Stimulated activated CD8-positive, alpha-beta memory T cell treated with anti-CD3 and anti-CD28 coated beads, Interleukin-15, amount 100 ng/mL, for 4 hours (primary cell): ENCODE measurements at places on chromosomes 2 and 18.

DNA sequence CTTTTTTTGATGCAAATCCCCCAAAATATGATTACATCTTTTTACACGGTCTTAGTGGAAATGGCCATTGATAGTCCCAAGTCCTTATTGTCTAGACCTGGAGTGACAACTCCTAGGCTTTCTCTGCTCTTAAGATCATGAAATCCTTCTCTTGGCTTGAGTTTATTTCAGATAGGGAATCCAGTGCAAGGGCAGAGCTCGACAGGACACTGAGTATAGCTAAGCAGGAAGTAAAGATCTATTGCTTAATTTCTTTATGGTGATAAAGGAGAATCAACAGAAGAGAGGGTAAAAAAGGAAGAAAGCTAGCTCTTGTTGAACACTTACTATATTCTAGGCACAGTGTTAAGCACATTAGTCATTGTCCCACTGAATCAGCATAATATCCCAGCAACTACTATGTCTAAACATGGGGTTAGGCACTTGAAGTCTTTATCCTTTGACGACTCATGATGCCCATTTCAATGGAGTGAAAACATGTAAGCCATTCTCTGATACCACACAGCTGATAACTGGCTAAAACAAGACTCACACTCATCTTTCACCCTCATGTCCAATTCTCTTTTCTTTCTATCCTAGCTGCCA, 74.1 kb upstream of the LRATD1 start:
- no peak for DNase-seq

DNA sequence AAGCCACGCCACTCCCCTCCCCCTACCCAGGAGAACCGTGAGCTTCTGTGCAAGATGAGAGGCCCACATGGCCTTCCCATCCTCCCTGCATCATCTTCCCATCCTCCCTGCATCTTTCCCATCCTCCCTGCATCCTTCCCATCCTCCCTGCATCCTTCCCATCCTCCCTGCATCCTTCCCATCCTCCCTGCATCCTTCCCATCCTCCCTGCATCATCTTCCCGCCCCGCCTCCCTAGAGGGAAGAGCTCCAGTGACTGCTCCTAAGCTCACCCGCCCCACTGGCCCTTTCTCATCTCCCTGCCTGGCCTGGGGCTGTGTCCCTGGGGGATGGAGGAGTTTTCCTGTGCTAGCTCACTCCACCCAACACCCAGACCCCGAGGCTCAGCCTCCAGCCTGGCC, 93.3 kb upstream of the ASAP2 start:
- no peak for DNase-seq

GRCh38 chr2:176443946-176444345, 174.7 kb downstream of the MTX2 start:
- DNase-seq: no peak

- no peak for DNase-seq
These were observed 215.4 kb downstream of the MYCN start for GRCh38 chr2:16155766-16156165.

DNA sequence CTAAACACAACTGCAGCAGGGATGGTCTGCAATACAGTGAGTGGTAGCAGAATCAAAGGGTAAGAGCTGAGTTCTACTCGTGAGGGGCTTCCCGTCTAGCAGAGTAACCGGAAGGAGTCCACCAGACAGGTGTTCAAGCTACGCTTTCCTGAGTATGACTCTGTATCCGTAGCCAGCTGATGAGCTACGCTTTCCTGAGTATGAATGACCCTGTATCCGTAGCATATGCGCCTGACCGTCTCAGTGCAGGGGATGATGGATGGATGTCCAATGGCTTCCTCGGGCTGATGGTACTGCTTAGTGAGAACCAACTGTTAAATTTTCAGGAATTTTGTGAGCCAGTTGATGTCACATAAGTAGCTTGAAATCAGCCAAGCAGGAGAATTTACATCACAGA, 244.1 kb upstream of the MYT1L start:
- DNase-seq: no peak

DNA sequence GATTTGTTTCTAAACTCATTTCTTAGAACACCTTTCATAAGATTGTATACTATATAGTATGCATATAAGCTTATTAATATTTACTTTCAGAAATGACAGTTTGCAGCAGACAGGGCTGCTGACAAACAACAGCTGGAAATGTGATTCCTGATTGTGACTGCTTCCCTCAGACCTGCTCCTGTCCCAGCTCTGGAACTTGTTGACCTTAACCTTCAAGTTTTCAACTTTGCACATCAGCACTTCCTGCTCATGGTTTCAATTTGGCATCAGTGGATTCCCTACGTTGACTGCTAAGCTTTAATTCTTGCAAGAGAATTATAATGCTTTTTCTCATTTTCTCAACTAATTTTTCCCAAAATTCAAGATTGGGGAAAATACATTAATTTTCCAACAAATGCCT, 459.2 kb upstream of the ACVR2A start:
- no peak for DNase-seq

- no peak for DNase-seq
These were observed 165.0 kb downstream of the KLHL29 start for GRCh38 chr2:23549821-23550530.

DNA sequence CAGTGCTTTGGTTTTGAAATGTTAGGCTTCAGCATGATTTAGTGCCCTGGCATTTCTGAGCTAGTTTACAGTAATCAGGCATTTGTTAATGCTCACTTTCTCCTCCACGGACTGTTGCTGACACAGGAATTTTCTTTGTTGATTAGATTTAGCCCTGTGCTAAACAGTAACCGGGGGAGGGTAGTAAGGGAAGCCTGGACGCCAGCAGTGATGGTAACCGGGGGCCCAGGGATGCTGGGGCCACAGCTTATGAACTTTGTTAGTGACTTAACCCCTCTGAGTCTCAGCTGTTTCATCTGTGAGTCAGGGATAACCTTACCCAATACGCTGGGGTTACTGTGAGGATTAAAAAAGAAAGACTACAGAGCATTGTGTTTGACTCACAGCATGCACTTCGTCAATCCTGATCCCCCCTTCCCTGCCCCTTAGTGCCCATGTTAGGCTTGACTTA, 33.5 kb downstream of the KLHL29 start:
- no peak for DNase-seq

GRCh38 chr2:6510532-6510931, 355.2 kb downstream of the CMPK2 start:
- DNase-seq: no peak

GRCh38 chr2:24228470-24228869, 53.6 kb downstream of the FAM228A start:
- no peak for DNase-seq

DNA sequence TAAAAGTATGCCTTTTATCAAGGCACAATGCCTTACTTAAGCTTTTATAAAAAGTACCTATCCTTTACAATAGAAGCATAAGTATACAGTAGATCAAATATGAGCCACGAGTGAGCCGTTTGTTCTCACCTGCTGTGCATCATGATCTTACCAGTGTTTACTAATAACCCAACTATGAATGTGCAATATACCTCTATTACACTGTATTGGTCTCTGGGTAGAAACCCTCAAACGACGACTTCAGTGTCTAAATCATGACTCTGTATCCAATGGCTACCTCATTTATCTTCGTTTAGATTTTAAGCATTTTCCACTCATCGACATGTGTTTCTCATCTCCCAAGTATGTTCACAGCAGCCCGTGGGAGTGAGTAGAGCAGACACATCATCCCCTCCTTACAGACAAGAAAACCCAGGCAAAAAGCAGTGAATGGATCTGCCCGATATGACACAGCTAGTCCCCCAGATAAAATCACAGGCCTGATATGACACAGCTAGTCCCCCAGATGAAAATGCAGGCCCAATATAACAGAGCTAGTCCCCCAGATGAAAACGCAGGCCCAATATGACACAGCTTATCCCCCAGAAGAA, 279.8 kb downstream of the TNS1 start:
- no peak for DNase-seq

- DNase-seq: no peak
These were observed 40.2 kb downstream of the PIKFYVE start for GRCh38 chr2:208306291-208306690.

GRCh38 chr2:179107737-179108136, 57.8 kb upstream of the CCDC141 start:
- no peak for DNase-seq

- no peak for DNase-seq
These were observed 21.5 kb upstream of the ZSCAN30 start for GRCh38 chr18:35311496-35311895.

GRCh38 chr2:69720404-69720803, 21.5 kb upstream of the ANXA4 start:
- DNase-seq: no peak

- DNase-seq: no peak
These were observed 10.0 kb downstream of the PHOSPHO2 start for GRCh38 chr2:169704160-169704708.

- no peak for DNase-seq
These were observed 1239.3 kb upstream of the FAM98A start for GRCh38 chr2:34838408-34838807.

GRCh38 chr2:146669735-146670134, 1175.1 kb upstream of the ACVR2A start:
- DNase-seq: no peak

GRCh38 chr2:55771612-55772011, 78.0 kb upstream of the PNPT1 start:
- DNase-seq: no peak

- no peak for DNase-seq
These were observed 23.6 kb upstream of the PDCL3 start for GRCh38 chr2:100539221-100539620.

- DNase-seq: no peak
These were observed 5.6 kb downstream of the ESPNL start for GRCh38 chr2:238105506-238106338.

- DNase-seq: no peak
These were observed 59.3 kb downstream of the COBLL1 start for GRCh38 chr2:164782323-164782722.

GRCh38 chr18:22980394-22980793, 47.3 kb downstream of the RBBP8 start:
- no peak for DNase-seq

GRCh38 chr18:7273301-7273921, 42.5 kb downstream of the LRRC30 start:
- DNase-seq: no peak

GRCh38 chr18:29154196-29154757, 977.3 kb upstream of the CDH2 start:
- no peak for DNase-seq

DNA sequence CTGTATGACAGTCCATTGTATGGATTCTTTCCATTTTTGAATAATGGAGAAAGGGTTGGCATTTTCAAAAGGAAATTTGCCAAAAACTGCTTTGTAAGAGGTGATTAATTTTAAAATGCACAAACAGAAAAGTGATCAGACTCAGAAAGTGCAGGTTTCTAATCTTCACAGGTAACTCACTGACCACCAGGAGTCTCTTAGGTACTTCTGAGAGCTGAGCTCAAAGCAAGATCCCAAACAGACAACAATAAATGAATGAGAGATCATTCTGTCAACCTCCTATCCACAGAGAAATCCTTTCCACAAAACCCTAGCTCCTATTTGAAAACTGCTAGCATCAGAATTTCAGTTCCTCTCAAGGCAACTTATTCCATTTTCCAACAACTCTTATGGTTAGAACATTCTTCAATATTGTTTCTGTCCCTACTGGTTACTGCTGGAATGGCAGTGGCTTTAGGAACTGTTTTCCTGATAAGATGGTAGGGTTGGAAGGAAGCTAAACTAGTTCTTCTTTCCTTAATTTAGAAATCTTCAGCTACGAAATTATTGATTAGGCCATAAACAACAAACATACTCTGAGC, 20.6 kb upstream of the HAAO start:
- DNase-seq: no peak

GRCh38 chr2:121258051-121258450, 27.0 kb downstream of the TFCP2L1 start:
- no peak for DNase-seq

DNA sequence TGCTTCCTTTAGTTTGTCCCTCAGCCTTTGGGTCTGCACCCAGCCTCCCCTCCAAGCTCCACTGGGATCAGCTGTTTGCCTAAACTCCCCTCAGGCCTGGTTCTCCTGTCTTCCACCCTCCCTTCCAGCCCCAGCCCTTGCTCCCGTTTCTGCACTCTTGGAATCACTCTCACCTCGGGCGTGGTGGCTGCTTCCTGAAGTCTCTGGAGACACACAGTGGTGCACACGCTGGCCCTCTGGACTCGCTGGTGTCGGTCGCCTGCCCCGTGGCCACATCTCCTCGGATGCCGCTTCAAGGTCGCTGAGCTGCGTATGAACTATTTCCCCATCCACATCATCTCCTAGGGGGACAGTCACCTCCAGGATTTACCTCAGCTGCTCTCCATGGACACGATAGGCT, 46.3 kb downstream of the PSMG2 start:
- no peak for DNase-seq

GRCh38 chr2:12548906-12549305, 167.8 kb upstream of the TRIB2 start:
- no peak for DNase-seq

DNA sequence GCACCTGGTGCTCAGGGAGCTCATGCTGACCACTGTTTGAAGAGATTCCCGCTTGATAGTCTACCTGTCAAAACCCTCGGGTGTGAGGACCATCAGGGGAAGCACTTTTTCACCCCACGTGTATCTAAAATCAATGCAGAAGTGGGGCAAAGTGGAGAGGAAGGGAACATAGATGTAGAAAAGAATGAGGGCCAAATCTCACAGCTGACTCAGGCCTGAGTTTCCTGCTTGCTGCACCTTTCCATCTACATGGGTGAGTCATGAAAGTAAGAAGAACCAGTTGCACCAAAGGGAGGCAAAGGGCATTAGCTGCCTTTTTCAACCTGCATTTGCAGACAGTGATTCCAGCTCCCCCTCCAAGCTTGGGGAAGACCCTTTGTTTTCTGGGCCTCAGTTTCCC, 100.2 kb upstream of the MYCN start:
- DNase-seq: no peak

DNA sequence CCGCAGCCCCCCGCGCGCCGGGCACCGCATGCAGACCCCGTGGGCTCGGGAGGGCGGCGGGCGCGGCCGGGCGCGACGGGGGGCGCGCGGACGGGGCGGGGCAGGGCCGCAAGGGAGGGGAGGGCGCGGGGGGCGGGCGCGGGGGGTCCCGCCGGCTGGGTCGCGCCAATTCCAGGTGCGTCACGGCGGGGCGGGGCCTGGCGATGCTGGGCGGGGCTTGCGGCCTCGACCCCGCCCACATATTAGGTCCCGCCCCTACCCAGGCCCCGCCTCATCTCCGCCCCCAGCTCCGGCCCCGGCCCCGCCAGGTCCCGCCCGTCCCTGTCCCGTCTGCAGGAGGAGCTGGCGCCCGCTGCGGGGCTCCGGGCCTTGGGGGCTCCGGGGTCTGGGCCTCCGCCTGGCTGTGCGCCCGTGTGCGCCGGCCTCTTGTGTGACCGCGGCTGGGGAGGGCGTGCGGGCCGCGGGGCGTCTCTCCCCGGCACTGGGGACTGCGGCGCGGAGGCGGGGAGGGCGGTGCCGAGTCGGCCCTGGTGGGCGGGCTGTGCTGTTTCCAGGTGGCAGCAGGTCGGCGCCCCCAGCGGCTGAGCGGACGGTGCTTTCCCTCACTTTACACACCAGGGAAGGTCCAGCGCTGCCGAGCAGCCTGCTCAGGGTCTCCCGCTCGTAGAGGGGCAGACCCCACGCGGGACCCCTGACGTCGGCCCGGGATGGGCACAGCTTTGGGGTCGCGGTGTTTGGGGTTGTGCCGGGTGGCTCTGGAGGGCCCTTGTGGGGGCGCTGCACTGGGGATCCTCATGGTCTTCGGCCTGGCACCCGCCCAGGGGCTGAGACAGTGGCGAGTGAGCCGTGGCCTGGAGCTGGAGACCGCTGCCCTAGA, 554 bp downstream of the ING5 start:
- DNase-seq: peak; percentile 85

GRCh38 chr2:65722028-65722778, 289.8 kb upstream of the SPRED2 start:
- DNase-seq: no peak
